ENCODE measurements at places on chromosomes 1 and 21. TPM values are rescaled to one million over a fixed set of nuclear protein-coding genes. Genes with fewer than 3 reads are reported as not detected.

DNA sequence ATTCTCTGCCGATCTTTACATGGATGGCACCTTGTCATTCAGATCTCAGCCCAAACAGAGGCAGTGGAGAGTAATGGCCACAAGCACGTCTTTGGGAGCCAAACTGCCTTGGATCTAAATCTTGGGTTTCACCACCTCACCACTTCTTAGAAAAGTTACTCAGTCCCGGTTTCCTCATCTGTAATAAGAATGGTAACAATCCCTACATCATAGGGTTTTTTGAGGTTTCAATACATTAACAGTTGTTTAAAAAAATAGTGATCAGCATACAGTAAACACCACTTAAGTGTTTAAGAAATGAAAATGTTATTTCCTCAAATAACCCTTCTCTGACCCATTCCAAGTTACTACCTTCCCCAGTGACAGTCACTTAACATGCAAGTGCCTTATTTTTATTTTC lies 38.5 kb upstream of the KCNA3 start:
- no peak for DNase-seq

- no peak for DNase-seq
Observed at GRCh38 chr1:174700775-174701174, 253.0 kb downstream of the GPR52 start.

DNA sequence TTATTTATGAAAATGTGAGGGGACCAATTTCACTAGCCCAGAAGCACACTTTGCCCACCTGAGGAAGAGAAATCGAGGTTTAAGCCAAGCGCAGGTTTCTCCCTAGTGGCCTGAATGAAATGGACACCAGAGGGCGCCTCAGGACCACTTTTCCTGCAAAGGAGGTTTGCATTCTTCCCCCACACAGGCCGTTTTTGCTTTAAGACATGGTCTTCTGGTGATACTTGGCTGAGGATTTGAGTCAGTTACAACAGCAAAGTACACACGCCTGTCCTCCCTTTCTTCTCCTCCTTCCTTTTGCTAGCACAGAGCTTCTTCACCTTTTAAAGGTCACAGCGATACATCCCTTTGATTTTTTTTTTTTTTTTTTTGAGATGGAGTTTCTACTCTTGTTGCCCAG lies 5.4 kb downstream of the PLA2G2E start:
- peak; percentile 93 for DNase-seq

DNA sequence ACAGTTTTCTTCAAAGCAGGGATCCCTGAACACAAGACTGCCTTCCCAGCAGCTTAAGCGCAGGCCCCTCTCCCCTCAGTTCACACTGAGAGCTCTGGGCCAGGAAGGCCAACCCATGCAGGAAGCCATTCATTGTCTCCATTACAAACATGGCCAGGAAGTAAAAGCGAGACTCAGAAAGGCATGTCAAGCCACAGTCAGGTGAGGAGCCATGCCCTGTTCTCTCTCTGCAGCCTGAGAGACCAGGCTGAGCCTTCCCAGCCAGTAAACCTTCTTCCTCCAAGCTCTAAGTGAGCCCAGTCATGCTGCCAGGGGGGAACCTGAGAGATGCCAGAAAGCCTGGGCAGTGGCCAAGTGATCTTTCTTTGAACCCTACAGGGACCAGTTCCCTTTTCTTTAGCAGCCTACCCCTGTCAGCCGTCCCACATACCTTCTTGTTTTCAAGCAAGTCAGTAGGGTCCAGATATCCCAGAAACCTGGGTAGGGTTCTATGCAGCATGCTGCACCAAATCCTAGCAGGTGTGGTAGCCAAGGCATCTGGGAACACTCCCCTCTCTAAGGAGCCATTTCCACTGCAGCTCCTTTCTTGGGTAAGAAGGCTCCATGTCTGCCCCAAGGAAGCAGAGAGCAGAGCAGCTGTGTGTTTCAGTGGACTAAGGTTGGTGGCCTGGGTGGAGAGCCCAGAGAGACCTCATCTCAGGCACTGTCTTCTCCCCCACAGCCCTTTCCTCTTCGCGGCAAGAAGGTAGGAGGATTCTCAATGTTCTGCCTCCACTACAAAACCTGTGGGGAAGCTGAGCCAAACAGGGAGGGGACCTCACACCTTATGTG lies 977 bp downstream of the TRAF3IP3 start:
- peak; percentile 59 for DNase-seq

- DNase-seq: peak; percentile 61
Observed at GRCh38 chr21:34022627-34023335, 50.6 kb upstream of the MRPS6 start.

DNA sequence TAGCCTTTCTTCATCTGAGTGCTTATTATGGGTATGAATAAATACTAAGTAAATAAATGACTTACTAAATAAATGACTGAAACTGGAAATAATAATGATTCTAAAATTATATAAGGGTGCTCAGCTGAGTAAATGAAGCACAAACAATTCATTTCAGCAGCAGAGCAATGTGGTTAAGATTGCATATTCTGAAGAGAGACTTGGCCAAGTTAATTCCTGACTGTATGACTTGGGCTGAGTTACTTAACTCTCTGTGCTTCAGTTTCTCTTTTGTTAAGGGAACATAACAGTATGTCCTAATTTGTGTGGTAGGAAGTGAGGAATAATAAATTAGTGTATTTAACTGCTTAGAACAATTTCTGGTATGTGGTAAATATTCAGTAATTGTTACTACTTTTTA lies 19.1 kb downstream of the AGL start:
- DNase-seq: no peak

- no peak for DNase-seq
Observed at GRCh38 chr1:74650561-74650960, 23.0 kb downstream of the ERICH3 start.

The KCTD3 gene
- total RNA-seq: 3.2 TPM

The BARHL2 gene
- not detected for total RNA-seq

GRCh38 chr1:93123201-93123783 lies 44.2 kb downstream of the MTF2 start:
- no peak for DNase-seq

DNA sequence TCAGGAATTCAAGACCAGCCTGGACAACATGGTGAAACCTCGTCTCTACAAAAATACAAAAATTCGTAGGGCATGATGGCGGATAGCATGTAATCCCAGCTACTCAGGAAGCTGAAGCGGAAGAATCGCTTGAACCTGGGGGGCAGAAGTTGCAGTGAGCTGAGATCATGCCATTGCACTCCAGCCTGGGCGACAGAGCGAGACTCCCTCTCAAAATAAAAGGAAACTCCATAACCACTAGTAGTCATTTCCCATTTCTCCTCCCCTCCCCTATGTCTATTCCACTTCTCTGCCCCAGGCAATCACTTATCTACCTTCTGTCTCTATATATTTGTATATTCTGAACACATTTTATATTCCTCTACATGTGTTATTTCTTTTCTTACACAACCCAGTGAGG lies 4.0 kb upstream of the CEP350 start:
- no peak for DNase-seq

The TNFAIP8L2 gene
- total RNA-seq: 10.5 TPM

The ELF3 gene
- 0.31 TPM for total RNA-seq

- no peak for DNase-seq
Observed at GRCh38 chr1:161059293-161059692, 10.4 kb downstream of the ARHGAP30 start.

The SRRM1 gene
- total RNA-seq: 226 TPM

DNA sequence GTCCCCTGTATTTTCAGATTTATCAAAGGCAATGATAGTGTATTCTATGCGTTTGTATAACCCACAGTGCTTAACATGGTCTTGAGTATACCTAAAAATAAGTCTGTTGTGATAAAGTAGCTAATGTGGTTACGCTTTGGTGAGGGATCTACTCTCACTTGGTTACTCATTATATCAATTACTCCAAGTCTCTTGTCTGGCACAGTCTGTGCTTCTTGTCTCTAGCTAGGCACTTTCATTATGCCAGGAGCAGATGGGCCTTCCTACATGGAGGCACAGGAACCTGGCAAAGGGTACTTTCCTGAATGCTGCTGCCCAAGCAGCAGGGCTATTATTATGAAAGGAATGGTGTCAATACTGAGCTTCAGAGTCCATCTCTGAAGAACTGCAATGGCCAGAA lies 4.2 kb upstream of the PTPN22 start:
- no peak for DNase-seq

GRCh38 chr21:17002594-17003257 lies 510.1 kb upstream of the CXADR start:
- DNase-seq: no peak

The MFSD2A gene
- total RNA-seq: 4.5 TPM

The LIN28A gene
- not detected for total RNA-seq

The CEP85 gene
- 47.0 TPM for total RNA-seq

DNA sequence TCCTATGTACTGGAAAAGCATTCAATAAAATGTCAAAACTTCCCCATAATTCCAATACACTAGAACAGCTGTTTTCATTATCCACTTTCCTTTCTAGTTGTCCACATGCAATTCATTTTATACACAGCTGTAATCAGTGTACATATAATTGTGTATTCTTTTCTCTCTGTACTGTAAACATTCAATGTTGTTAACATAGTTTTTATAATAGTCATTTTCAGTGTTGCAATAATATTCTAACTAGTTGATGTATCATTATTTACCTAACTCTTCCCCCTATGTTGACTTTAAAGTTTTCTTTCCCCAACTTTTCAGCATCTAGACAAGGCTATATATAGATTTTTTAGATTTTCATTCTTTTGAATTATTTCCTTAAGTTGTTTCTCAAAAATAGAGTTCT lies 44.4 kb downstream of the DIPK1A start:
- no peak for DNase-seq
